ENCODE measurements at places on chromosomes 5 and 9.

DNA sequence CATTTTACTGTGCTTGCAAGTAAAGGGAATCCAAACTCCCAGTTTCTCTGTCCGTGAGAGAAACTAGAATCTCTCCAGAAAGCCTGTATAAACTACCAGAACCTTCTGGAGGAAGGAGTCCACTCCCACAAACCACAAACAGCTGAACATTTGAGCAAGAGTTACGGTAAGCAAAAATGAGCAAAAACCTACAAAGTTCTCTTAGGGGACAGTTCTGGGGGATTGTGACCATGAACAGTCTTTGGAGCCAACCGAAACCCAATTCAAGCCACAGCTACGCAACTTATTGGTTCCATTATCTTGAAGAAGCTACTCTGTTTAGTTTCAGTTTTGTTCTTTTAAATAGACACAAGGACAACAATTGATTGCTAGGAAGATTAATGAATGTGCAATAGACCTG is 330.6 kb downstream of the ASTN2 start:
- H3K27ac ChIP-seq = no peak overlapping the region
- H3K36me3 ChIP-seq = no peaks in the 10 kb centered on the region
- H3K4me3 ChIP-seq = no peak overlapping the region
- H3K27me3 ChIP-seq = no peaks in the 10 kb centered on the region
- no peaks in the 10 kb centered on the region for H3K4me1 ChIP-seq
- DNase-seq = no peak

DNA sequence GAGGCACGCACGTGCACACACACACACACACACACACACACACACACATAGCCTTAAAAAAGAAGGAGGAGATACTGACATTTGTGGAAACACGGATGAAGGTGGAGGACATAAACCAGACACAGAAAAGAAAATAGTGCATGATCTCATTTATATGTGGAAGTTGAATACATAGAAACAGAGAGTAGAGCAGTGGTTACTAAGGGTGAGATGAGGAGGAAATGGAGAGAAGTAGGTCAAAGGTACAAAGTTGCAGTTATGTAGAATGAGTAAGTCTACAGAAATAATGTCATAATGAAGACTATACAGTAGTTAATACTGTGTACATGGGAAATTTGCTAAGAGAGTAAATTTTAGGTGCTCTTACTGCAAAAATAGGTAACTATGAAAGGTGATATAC is 412.2 kb upstream of the CDH9 start:
- no peaks in the 10 kb centered on the region for H3K27me3 ChIP-seq
- H3K27ac ChIP-seq = no peak overlapping the region
- no peaks in the 10 kb centered on the region for H3K4me1 ChIP-seq
- H3K36me3 ChIP-seq = no peaks in the 10 kb centered on the region
- DNase-seq = no peak

DNA sequence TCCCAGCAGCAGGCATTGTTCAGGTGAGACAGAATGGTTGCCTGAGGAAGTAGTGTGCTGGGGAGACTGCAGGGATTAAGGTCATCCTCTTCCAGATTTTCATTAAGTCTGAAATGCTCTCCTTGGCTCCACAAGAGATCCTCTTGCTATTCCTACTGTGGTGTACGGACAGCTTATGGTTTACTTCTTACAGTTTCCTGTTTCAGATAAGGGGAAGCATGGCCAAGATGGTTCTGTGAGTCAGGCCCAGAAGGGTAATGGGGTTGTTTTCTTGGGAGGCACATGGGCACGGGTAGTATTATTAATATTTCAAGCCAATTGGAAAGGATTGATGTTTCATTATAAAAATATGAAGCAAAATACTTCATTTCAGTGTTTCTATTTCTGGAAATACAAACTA is 42.9 kb downstream of the GLRX start:
- H3K4me3 ChIP-seq = no peak overlapping the region
- no peaks in the 10 kb centered on the region for H3K27me3 ChIP-seq
- no peaks in the 10 kb centered on the region for H3K4me1 ChIP-seq
- no peaks in the 10 kb centered on the region for H3K36me3 ChIP-seq

- DNase-seq = no peak
- no peak overlapping the region for H3K27ac ChIP-seq
- no peak overlapping the region for H3K4me3 ChIP-seq
- no peaks in the 10 kb centered on the region for H3K36me3 ChIP-seq
Observed at GRCh38 chr5:172403189-172403796, 51.0 kb downstream of the SH3PXD2B start.

GRCh38 chr5:60102961-60103693 is 209.6 kb upstream of the PDE4D start:
- no peak overlapping the region for H3K27ac ChIP-seq
- no peak overlapping the region for H3K4me3 ChIP-seq
- no peaks in the 10 kb centered on the region for H3K27me3 ChIP-seq
- no peaks in the 10 kb centered on the region for H3K4me1 ChIP-seq

GRCh38 chr9:82456642-82457041 is 468.1 kb downstream of the SPATA31D1 start:
- no peaks in the 10 kb centered on the region for H3K4me1 ChIP-seq
- H3K27ac ChIP-seq = no peak overlapping the region
- H3K27me3 ChIP-seq = no peaks in the 10 kb centered on the region
- no peak for DNase-seq
- no peaks in the 10 kb centered on the region for H3K36me3 ChIP-seq
- no peak overlapping the region for H3K4me3 ChIP-seq

GRCh38 chr5:168978015-168978414 is 322.9 kb downstream of the SLIT3 start:
- DNase-seq = no peak
- H3K27me3 ChIP-seq = no peaks in the 10 kb centered on the region
- no peak overlapping the region for H3K27ac ChIP-seq
- H3K4me1 ChIP-seq = no peaks in the 10 kb centered on the region
- H3K36me3 ChIP-seq = no peaks in the 10 kb centered on the region
- no peak overlapping the region for H3K4me3 ChIP-seq

GRCh38 chr9:124510650-124511425 is 3.6 kb upstream of the NR5A1 start:
- H3K36me3 ChIP-seq = no peaks in the 10 kb centered on the region
- no peak overlapping the region for H3K4me3 ChIP-seq
- no peaks in the 10 kb centered on the region for H3K27me3 ChIP-seq
- no peaks in the 10 kb centered on the region for H3K4me1 ChIP-seq
- no peak for DNase-seq

- H3K27ac ChIP-seq = no peak overlapping the region
- no peaks in the 10 kb centered on the region for H3K27me3 ChIP-seq
- no peaks in the 10 kb centered on the region for H3K36me3 ChIP-seq
- no peak for DNase-seq
- H3K4me3 ChIP-seq = no peak overlapping the region
Observed at GRCh38 chr5:170154297-170154696, 48.6 kb downstream of the FOXI1 start.

DNA sequence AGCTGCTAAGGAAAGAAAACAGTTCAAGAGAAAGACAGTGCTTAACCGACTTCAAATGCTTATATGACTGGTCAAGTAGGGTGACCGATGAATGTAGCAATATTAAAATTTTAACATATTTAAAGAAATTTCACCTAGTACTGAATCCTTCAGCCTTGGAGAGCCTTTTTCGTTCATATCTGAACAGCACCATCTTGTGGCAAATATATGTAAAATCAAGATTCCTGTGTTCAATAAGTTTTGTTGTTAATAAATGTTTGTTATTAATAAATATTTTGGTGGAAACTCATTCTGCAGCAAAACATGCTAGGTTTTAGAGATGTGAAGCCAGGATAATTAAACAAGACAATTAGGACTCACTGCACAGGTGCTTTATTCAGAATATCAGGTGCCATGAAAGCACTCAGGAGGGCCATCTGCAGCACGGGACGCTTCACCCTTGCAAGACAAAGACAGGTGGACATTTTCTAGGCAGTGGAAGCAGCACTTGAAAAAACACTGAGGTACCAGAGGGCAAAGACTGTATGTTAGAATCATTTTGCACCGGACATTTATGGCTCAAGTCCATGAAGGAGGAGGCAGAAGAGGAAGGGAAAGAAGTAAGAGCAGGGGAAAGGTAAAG is 15.6 kb downstream of the TICAM2 start:
- H3K27ac ChIP-seq = no peak overlapping the region
- H3K36me3 ChIP-seq = no peaks in the 10 kb centered on the region
- H3K4me3 ChIP-seq = no peak overlapping the region
- no peaks in the 10 kb centered on the region for H3K27me3 ChIP-seq
- H3K4me1 ChIP-seq = no peaks in the 10 kb centered on the region

DNA sequence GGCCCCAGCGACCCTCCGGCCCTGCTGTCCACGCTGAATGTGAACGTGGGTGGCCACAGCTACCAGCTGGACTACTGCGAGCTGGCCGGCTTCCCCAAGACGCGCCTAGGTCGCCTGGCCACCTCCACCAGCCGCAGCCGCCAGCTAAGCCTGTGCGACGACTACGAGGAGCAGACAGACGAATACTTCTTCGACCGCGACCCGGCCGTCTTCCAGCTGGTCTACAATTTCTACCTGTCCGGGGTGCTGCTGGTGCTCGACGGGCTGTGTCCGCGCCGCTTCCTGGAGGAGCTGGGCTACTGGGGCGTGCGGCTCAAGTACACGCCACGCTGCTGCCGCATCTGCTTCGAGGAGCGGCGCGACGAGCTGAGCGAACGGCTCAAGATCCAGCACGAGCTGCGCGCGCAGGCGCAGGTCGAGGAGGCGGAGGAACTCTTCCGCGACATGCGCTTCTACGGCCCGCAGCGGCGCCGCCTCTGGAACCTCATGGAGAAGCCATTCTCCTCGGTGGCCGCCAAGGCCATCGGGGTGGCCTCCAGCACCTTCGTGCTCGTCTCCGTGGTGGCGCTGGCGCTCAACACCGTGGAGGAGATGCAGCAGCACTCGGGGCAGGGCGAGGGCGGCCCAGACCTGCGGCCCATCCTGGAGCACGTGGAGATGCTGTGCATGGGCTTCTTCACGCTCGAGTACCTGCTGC is 839 bp downstream of the KCNV2 start:
- H3K4me3 ChIP-seq = no peak overlapping the region
- H3K27ac ChIP-seq = no peak overlapping the region
- H3K27me3 ChIP-seq = no peaks in the 10 kb centered on the region
- H3K4me1 ChIP-seq = no peaks in the 10 kb centered on the region
- H3K36me3 ChIP-seq = no peaks in the 10 kb centered on the region
- DNase-seq = no peak

DNA sequence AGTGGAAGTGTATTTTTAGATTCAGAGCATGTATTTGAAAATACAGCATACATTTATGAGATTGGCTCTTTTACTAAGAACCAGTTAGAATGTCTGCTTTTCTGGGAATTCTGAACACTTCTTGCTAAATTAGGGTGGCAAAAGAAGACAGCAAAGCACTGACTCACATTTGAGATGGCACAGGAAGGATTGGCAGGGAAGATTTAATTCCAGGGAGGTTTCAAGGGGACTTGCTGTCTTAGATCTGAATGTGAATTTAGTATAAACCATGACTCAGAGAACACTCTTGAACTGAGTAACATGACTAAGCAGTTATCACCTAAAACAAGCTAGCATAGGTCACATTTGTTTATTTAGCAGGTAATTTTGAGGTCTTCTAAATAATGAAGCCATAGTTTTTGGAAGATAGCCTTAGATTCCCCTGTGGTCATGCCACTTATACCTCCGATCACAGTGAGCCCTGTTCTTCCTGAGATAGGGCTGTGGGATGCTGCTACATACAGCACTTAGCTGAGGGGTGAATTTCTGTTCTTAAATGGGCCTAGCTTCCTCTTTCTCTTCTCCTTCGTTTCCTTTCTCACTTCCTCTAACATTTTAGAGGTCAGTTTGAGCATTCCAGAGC is 173.8 kb downstream of the PCSK1 start:
- no peak for DNase-seq
- H3K27me3 ChIP-seq = no peaks in the 10 kb centered on the region
- H3K4me1 ChIP-seq = no peaks in the 10 kb centered on the region
- no peak overlapping the region for H3K4me3 ChIP-seq
- no peaks in the 10 kb centered on the region for H3K36me3 ChIP-seq

DNA sequence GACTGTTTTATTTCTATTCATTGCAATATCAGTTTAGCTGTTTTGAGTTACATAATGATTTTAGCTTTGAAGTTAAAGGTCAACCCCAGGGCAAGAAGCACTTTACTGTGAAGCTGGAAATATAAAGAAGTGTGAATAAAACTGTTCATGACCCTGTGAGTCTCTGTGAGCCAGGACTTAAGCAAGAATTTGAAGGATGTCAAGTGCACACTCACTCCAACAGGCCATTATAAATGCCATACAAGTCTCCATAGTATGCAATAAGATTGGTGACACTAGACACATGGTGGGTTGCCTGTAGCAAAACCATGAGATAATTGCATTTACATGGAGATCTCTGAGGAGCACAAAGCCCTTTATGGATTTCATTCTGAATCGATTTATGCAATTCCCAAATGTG is 318.7 kb upstream of the ITGA1 start:
- no peak for DNase-seq
- no peak overlapping the region for H3K27ac ChIP-seq
- no peaks in the 10 kb centered on the region for H3K36me3 ChIP-seq
- H3K27me3 ChIP-seq = no peaks in the 10 kb centered on the region
- H3K4me1 ChIP-seq = no peaks in the 10 kb centered on the region

DNA sequence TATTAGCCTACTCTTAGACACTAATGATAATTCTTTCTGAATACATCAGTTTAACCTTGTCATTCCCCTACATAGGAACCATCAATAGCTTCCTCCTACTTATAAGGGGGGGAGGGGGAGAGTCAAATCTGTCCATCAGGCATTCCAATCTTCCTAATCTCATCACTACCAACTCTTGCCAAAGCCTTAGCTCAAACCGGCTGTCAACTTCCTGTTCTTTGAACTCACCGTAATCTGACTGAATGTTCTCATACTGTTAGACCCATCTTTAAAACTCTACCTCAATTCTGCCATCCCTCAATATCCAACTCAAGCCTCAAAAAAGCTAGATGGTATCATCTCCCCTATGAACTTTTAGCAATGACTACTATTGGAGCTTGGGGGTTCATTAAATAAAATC is 41.9 kb upstream of the RNF38 start:
- H3K4me3 ChIP-seq = no peak overlapping the region
- no peaks in the 10 kb centered on the region for H3K27me3 ChIP-seq
- H3K36me3 ChIP-seq = no peaks in the 10 kb centered on the region
- DNase-seq = no peak
- no peaks in the 10 kb centered on the region for H3K4me1 ChIP-seq

DNA sequence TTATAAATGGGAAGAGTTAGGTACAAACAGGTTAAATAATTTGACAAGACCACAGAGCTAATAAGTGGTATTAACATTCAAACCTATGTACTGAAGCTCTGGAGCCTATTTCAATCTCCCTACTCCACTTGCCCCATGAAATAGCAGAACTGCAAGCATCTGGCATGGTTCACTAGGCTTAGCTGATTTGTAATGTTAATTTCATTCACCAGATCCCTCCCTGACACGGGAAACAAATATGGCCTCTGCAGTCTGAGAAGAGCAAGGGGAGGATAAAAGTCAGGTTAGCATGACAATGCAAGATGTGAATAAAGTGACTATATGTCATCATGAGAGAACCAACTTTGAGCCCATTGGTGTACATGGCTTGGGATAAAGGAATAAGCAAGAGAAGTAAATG is 428.8 kb downstream of the BRINP1 start:
- no peaks in the 10 kb centered on the region for H3K4me1 ChIP-seq
- H3K27me3 ChIP-seq = no peaks in the 10 kb centered on the region
- no peak for DNase-seq
- no peak overlapping the region for H3K4me3 ChIP-seq

GRCh38 chr9:22425551-22425950 is 21.1 kb upstream of the DMRTA1 start:
- H3K4me1 ChIP-seq = no peaks in the 10 kb centered on the region
- H3K27ac ChIP-seq = no peak overlapping the region
- H3K36me3 ChIP-seq = no peaks in the 10 kb centered on the region
- H3K4me3 ChIP-seq = no peak overlapping the region
- no peaks in the 10 kb centered on the region for H3K27me3 ChIP-seq
- DNase-seq = no peak
